T-helper 22 cell (primary cell): ENCODE measurements at places on chromosomes 5 and 9.

DNA sequence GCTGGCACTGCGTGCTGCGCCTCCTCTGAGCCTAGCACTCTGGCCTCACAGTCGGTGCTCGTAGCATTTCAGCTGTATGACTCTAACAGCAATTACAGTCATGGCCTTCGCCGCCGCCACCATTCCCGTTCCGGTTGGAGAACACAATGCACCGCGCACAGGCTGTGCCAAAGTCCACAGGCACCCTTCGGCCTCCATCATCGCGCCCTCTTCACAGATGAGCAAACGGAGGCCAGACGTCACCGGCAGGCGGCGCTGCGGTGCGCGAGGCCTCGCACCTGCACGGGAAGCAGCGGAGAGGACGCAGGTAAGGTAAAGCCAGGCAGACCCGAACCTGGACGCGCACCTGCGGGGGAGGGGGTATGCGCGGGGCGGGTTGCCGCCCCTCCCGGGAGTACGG is 128.9 kb downstream of the BARX1 start:
- DNase-seq = no peak

DNA sequence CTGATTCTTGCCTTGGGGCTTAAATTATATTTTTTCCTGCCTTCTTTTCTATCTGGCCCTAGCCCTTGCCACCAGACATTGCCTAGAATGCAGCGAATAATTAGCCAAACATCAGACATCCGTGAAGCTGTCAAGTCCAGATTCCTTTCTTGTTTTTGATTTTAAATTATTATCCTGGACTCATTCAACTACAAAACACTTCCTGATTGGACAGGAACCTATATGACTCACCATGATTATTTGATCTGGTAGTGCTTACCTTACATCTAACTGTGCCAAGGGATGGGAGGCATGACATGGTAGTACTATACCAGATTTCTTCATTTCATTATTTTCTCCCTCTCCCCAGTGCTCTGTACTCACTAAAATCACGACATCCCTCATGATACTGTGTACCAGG is 829.6 kb downstream of the TLR4 start:
- no peak for DNase-seq

- no peak for DNase-seq
Measured at GRCh38 chr5:158995694-158996173, 104.0 kb downstream of the EBF1 start.

GRCh38 chr5:172769616-172770373 is 1.2 kb downstream of the DUSP1 start:
- DNase-seq = no peak

- DNase-seq = no peak
Measured at GRCh38 chr5:118447350-118447749, 541.0 kb downstream of the DTWD2 start.

DNA sequence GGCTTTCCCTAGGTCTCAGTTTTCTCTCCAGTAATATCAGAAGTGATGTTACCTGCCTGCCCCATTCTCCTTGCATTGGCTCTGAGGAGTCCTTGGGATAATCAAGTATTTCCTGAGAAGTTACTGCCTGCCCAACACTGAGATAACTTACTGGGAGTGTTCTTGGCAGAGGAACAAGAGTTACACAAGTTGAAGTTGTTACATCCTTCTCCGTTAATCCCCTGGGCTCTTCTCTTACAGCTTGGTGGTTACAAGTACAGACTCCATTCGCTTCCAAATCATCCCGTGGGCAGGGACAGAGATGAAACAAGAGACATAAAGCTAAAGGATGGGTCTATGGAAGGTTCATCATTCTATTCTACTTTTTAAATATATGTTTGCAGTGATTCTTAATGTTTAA is 74.1 kb upstream of the SAP30L start:
- no peak for DNase-seq

DNA sequence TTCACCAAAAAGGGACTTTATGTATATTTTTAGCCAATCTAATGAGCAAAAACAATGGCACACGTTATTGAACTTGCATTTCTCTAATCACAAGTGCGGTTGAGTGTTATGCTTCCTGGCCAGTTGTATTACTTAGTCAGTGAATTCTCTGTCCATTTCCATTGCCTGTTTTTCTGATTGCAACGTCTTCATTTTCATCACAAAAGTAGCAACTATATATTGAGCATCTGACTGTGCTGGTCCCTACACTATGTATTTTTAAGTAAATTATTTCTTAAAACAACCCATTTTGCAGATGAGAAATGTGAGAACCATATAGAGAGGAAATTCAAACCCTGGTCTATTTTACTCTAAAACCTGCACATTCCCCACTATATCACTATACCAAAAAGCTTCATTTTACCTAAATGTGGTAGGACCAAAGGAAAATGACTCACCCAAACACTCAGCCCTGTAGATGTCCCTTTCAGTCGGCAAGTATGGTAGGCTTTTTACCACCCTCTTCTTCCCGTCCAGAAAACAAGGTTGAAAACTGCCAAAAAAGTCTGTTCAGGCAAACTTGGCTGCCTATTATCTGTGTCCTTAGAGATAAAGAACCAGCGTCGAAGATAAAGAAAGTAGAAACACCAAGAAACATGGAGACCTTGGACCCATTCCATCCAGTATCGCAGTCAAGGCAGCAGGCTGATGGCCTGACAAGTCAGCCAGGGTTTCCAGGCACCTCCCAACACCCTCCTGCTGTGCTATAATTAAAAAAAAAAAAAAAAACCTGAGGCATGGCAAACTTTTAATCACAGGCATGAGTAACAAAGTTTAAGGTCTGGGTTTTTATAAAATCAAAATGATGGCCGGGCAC is 18.8 kb upstream of the FAM13B start:
- no peak for DNase-seq

- DNase-seq = no peak
Measured at GRCh38 chr5:137923856-137924255, 34.6 kb downstream of the PKD2L2 start.

DNA sequence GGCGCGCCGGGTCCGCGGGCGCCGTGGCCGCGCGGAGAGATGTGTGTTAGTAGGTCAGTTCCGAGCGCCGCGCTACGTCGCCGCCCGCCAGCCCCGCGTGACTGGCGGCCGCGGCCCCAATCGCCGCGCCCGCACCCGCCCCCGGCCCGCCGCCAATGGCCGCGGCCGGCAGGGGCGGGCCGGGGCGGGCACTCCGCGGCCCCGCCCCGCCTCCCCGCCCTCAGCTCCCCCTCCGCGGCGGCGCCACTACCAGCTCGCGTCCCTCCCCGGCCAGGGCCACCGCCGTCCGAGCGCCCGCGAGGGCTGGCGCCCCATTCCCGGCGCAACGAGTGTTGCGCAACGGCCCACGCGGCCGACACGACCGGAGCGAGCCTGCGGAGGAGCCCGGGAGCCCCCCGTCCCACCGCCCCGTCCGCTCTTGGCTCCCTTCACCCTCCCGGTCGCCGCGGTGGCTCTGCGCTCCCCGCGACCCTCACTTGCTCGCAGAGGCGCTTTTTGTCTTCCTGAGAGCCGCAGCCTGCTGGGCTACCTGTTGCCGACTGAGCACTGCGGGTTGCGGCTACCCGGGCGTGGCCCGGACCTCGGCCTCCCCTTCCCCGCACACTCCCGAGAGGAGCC is at the start of gene NFIL3:
NFIL3 (minus strand) TSS at position 48 of the 618 bp plus-strand sequence. CDS start 13,098 bp downstream, outside the sequence.
- DNase-seq = peak; percentile 41

DNA sequence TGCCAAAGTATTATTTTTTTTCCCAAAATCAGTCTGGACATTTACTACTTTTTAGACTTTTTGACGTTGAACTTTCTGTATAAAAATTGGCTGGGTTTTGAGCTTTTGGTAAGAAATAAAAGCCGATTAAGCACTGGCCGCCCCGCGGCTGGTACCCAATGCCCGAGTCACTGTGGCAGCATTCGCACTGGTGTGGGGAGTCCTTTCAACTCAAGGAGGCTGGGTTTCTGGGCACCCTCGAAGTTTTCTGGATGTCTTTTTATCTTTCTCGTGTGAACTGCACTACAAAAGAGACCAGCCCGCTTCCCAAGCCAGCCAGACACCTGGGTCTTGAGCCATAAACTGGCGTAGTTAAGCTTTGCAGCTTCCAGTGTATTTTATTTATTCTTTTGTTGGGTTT is 72.0 kb upstream of the OTULINL start:
- no peak for DNase-seq

DNA sequence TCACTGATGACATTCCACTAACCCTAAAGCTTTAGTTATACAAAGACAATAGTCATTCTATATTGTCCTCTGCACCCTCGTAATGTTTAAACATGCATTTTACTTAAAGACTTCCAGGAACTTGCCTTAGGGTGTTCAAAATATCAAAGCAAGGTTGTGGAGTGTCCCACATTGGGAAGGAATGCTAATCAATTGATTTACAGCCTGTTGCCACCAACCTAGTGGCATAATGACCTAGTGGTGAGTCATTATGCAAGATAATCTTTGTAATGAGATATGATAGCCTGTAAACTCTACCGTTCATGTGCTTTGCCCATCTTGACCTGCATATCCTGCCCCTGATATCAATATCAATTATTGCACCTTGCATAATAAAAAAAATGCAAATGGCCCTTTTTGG is 542.9 kb downstream of the CDH9 start:
- no peak for DNase-seq

- DNase-seq = no peak
Measured at GRCh38 chr5:178285399-178286225, 53.0 kb upstream of the PHYKPL start.

GRCh38 chr5:59790376-59790775 is 103.2 kb downstream of the PDE4D start:
- no peak for DNase-seq

- DNase-seq = no peak
Measured at GRCh38 chr5:32740651-32741050, 29.5 kb downstream of the NPR3 start.

GRCh38 chr5:139653616-139654015 is 5.5 kb downstream of the CXXC5 start:
- DNase-seq = no peak

GRCh38 chr9:137486545-137487453 is 27.7 kb upstream of the NSMF start:
- DNase-seq = no peak

DNA sequence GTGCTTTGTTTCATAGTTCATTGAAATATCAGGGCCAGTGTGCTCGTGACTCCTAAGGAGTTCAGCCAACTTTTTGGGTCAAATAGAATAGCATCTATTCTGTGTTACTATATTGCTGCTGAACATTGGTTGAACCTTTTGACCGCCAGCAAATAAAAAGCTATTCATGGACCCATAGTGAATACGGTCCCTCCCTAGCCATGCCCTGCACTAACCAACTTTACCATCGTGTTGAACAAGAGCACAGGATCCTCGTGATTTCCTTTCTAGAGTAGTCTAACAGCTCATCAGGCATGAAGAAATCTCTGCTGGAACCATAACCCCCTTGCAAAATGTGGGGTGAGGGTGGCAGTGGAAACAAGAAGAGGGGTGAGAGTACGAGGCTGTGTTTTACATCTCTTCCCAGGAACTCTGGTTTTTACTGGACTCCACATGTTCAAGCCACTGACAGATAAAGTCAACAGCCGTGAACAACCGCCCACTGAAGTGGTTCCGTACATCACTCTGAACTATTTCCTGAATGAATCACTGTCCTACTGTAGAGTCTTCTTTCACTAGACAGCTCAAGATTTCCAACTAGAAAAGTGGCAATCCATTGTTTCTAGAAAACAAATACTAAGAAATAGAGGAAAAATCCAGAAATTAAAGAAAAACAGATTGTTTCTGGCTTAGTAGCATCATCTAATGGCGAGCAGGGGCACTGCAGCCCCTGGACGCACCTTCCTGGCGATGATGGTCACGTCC is 70.1 kb upstream of the SPATA31E1 start:
- DNase-seq = no peak

DNA sequence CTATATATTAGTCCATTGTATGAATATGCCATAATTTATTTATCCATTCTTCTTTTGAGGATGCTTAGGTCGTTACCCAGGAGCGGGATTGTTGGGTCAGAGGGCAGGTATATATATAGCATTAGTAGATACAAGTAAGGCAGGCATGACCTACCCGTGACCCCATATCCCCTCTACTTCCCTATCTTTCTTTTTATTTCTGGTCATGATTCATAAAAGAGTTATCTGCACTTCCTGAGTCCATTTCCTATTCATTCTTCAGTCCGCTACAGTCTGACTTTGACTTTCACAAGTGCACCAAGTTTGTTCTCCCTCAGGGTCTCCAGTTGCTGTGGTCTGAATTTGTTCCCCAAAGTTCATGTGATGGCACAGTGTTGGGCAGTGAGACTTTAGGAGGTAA is 6.9 kb downstream of the RHOBTB3 start:
- DNase-seq = no peak

- no peak for DNase-seq
Measured at GRCh38 chr9:116800885-116801284, 113.8 kb downstream of the TRIM32 start.

DNA sequence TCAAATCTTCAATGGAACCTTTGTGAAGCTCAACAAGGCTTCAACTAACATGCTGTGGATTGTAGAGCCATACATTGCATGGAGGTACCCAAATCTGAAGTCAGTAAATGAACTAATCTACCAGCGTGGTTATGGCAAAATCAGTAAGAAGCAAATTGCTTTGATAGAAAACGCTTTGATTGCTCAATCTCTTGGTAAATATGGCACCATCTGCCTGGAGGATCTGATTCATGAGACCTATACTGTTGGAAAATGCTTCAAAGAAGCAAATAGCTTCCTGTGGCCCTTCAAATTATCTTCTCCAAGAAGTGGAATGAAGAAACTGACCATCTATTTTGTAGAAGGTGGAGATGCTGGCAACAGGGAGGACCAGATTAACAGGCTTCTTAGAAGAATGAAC is 54.7 kb upstream of the TTC39B start:
- DNase-seq = no peak

DNA sequence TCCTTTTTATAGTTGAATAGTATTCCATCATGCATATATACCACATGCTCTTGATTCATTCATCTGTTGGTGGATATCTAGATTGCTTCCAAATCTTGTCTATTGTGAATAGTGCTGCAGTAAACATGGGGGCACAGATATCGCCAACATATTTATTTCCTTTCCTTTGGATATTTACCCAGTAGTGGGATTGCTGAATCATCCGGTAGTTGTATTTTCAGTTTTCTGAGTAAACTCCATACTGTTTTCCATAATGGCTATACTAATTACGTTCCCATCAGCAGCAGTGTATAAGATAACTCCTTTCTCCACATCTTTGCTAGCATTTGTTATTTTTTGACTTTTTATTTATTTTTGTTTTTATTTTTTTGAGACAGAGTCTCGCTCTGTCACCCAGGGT is 3.3 kb downstream of the SNX2 start:
- no peak for DNase-seq

DNA sequence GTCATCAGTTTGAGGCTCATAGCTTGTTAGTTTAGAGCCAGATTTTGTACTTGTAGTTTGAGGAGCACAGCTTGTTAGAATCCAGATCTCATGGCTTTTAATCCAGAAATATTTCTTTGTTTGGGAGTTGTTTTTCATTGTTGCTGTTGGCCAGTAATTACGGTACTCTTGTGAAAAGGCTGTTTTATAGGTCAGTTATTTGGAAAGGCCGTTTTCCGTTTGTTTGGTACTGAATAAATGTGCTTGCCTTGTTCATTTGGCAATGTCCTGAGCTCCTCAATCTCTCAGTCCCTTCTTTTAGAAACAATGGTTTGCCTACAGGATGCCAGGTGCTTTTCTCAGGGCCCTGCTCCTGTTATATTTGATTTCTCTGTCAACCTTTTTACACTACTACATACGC is 4.5 kb upstream of the MOB3B start:
- DNase-seq = no peak
